ENCODE measurements at places on chromosomes 6 and 20.

GRCh38 chr20:62294516-62294915, 8.3 kb upstream of the ADRM1 start:
- no peaks in the 10 kb centered on the region for H3K27me3 ChIP-seq
- no peak overlapping the region for H3K27ac ChIP-seq
- no peaks in the 10 kb centered on the region for H3K36me3 ChIP-seq
- H3K4me3 ChIP-seq, result no peak overlapping the region
- H3K4me1 ChIP-seq, result peaks cover 28% of the 10 kb centered on the region

GRCh38 chr20:31630187-31630790, 7.4 kb upstream of the COX4I2 start:
- H3K4me3 ChIP-seq, result no peak overlapping the region
- no peaks in the 10 kb centered on the region for H3K27me3 ChIP-seq
- no peaks in the 10 kb centered on the region for H3K36me3 ChIP-seq
- H3K4me1 ChIP-seq, result no peaks in the 10 kb centered on the region

DNA sequence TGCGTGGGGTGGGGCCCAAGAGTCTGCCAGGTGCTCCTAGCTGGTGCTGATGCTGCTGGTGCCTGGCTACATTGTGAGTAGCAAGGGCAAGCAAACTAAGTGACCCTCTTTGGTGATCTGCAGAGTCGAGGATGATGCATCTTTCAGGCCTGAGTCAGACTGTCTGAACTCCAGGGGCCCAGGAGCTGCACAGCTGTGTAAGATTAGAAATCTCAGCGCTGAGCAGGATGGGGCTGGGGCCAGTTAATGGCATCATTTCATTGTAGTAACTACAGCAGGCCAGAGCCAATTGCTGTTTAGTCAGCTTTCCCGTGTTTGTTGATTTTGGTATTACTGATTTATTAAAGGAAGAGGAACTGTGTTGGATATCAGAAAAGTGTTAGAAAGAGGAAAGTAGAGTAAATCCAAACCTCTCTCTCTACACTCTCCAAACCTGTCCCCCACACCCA, 365.2 kb downstream of the PAX1 start:
- no peaks in the 10 kb centered on the region for H3K4me1 ChIP-seq
- no peak overlapping the region for H3K4me3 ChIP-seq
- H3K27ac ChIP-seq, result no peak overlapping the region
- no peaks in the 10 kb centered on the region for H3K27me3 ChIP-seq
- no peak for DNase-seq

- no peaks in the 10 kb centered on the region for H3K4me1 ChIP-seq
- no peak overlapping the region for H3K4me3 ChIP-seq
- no peak overlapping the region for H3K27ac ChIP-seq
- no peaks in the 10 kb centered on the region for H3K27me3 ChIP-seq
Observed at GRCh38 chr6:124873066-124873410, 89.2 kb upstream of the RNF217 start.

GRCh38 chr20:14264869-14265268, 72.5 kb downstream of the FLRT3 start:
- no peaks in the 10 kb centered on the region for H3K4me1 ChIP-seq
- DNase-seq, result no peak
- H3K27me3 ChIP-seq, result no peaks in the 10 kb centered on the region

DNA sequence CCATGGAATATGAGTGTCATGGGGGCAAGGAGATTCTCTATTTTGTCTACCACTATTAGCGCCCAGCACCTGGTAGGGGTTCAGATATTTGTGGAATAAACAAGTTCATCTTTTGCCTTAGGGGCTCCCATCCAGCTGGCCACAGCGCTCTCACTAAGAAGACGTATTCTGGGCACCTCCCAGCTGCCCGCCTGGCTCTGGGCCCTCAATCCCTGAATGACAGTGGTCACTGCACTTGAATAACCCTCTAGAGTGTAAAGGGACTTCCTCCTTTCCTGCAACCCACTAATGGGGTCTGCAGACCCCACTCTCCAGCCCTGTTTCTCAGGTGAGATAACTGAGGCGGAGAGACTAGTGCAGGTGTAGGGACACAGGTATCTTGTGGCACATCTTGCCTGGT, 36.2 kb downstream of the SNX5 start:
- H3K27ac ChIP-seq, result no peak overlapping the region
- no peaks in the 10 kb centered on the region for H3K36me3 ChIP-seq
- H3K27me3 ChIP-seq, result no peaks in the 10 kb centered on the region
- no peak for DNase-seq

- H3K4me3 ChIP-seq, result no peak overlapping the region
- DNase-seq, result no peak
- no peak overlapping the region for H3K27ac ChIP-seq
- H3K27me3 ChIP-seq, result no peaks in the 10 kb centered on the region
- no peaks in the 10 kb centered on the region for H3K36me3 ChIP-seq
Observed at GRCh38 chr6:132481189-132481588, 31.7 kb downstream of the STX7 start.

DNA sequence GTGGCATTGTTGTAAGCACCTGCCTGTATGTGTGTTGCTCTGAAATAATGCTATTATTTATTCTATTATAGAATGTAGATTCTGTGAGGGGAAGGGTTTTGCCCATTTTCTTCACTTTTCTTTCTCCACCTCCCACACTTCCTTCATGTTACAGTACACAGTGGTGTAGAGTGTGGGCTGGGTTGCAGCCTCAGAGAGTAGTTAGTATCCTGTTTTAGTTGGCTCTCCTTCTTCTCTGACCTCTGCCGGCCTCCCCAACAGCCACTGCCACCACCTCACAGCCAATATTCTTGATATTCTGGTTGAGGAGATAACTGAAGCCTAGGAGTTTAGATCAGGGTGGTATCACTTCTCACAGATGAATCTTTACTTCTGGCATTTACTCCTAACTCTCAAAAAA, 143.4 kb downstream of the BCKDHB start:
- no peak overlapping the region for H3K4me3 ChIP-seq
- H3K36me3 ChIP-seq, result no peaks in the 10 kb centered on the region
- H3K27ac ChIP-seq, result no peak overlapping the region
- H3K4me1 ChIP-seq, result peaks cover 15% of the 10 kb centered on the region

GRCh38 chr6:95596021-95596420, 18.7 kb downstream of the MANEA start:
- no peaks in the 10 kb centered on the region for H3K4me1 ChIP-seq
- no peak overlapping the region for H3K4me3 ChIP-seq
- H3K27me3 ChIP-seq, result no peaks in the 10 kb centered on the region
- H3K36me3 ChIP-seq, result no peaks in the 10 kb centered on the region
- no peak overlapping the region for H3K27ac ChIP-seq

DNA sequence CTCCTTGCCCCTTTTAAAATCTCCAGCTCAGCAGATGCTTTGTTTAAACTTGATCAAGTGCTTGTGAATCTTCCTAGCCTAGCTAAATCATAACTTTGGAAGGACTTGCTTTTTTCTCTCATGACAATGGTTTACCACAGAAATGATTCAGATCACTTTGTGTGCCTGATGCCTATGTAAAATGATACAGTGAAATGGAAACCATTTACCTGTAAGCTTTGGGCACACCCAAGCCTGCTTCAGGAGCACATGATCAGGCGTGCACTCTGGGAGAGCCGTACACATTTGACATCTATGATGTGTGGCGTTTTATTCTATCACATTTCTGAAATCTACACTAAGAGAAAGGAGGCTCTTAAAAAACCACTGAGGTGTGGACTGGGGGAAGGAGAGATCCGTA, 41.1 kb downstream of the PTPN1 start:
- H3K36me3 ChIP-seq, result no peaks in the 10 kb centered on the region
- DNase-seq, result no peak
- peaks cover 7% of the 10 kb centered on the region for H3K4me1 ChIP-seq
- no peak overlapping the region for H3K4me3 ChIP-seq
- H3K27ac ChIP-seq, result no peak overlapping the region

DNA sequence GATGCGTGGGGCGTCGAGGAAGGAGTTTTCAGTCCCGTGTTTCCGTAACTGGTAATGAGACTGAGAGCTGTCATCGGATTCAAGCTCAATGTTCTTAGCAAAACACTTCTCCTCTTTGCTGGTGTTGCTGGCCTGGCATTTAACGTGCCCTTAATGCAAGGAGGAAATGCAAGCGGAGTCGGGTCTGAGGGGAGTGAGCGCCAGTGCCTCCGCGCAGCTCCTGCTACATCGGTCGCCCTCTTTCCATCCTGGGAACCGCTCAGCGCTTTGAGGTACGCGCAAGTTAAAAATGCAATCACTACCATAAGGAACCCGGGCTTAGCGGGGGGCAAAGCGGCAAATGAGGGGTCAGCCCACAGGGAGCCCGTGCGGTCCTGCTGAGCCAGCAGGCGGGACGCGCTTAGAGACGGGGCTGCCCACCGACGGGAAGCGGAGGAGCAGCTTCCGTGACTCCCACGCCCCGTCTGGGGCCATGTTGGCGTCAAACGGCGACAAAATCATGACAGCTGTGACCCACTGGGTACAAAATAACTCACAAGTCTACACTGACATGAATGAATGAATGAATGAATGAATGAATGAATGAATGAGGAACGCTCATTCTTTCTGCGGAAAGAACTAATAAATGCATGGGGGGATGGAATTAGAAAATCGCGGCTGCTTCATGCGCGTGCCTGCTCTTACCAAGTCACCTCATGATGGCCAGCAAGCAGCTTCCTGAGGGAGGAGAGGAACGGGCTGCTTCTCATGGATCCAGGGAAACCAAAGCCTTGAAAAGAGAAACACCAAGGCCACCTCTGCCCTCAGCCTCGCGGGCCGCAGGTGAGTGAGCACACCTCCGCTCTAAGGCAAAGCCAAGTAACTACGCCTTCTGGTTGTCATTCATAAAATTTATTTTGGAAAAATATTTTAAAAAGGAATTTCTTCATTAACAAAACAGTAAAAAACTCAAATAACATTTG, 9.3 kb downstream of the DLL1 start:
- H3K4me3 ChIP-seq, result peak overlapping the region; percentile 55
- DNase-seq, result no peak
- peaks cover 27% of the 10 kb centered on the region for H3K4me1 ChIP-seq
- H3K36me3 ChIP-seq, result no peaks in the 10 kb centered on the region
- no peak overlapping the region for H3K27ac ChIP-seq

DNA sequence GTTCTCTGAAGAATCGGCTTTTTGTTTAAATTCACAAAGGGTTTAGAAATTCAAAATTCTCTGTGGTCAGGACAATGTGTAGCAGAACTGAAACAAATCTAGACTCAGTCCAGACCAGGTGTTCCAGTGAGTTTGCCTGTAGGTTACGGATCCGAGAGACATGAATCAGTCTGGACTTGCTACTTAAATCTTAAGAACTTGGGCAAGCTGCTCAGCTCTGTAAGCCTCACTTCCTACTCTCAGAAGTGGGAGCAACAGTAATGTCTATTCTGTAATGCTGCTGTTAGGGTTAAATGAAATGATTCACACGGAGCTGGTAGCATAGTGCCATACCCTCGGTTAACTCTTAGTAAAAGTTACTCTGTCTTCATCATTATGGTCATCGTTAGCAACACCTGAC, 37.7 kb downstream of the HECA start:
- no peak for DNase-seq
- H3K4me1 ChIP-seq, result no peaks in the 10 kb centered on the region
- H3K27me3 ChIP-seq, result no peaks in the 10 kb centered on the region

- no peaks in the 10 kb centered on the region for H3K27me3 ChIP-seq
- no peak within 1 kb of the TSS for H3K27ac ChIP-seq
- H3K4me3 ChIP-seq, result no peak within 1 kb of the TSS
- no peaks in the 10 kb centered on the region for H3K36me3 ChIP-seq
Observed at GRCh38 chr6:41039060-41039998, at the start of gene UNC5CL. Gene UNC5CL, minus strand, starts transcription at chr6:41039221. Its CDS starts 4,147 bp downstream, at chr6:41035074.

DNA sequence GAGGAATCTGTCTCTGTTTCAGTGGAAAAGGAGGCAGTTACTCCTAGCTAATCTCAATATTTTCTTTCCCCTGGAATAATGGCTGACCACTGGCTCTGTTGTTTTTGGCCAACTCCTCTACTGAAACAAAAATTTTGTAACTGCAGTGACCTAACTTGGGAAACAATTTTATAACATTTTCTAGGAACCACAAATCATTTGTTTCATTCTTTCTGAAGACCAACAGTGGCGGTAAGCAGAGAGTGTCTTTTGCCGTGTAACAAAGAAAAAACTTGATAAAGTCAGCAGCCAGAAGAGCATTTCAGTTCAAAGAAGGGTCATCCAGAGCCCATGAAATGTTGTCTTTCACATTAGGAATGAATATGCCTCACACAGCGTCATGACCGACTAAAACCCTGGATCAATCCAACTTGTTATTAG, 11.8 kb upstream of the BFSP1 start:
- DNase-seq, result no peak
- H3K4me1 ChIP-seq, result no peaks in the 10 kb centered on the region
- H3K36me3 ChIP-seq, result no peaks in the 10 kb centered on the region
- no peak overlapping the region for H3K4me3 ChIP-seq

- no peak for DNase-seq
- H3K36me3 ChIP-seq, result no peaks in the 10 kb centered on the region
- no peaks in the 10 kb centered on the region for H3K27me3 ChIP-seq
- H3K4me1 ChIP-seq, result no peaks in the 10 kb centered on the region
Observed at GRCh38 chr6:107550241-107550840, 60.4 kb downstream of the SOBP start.

DNA sequence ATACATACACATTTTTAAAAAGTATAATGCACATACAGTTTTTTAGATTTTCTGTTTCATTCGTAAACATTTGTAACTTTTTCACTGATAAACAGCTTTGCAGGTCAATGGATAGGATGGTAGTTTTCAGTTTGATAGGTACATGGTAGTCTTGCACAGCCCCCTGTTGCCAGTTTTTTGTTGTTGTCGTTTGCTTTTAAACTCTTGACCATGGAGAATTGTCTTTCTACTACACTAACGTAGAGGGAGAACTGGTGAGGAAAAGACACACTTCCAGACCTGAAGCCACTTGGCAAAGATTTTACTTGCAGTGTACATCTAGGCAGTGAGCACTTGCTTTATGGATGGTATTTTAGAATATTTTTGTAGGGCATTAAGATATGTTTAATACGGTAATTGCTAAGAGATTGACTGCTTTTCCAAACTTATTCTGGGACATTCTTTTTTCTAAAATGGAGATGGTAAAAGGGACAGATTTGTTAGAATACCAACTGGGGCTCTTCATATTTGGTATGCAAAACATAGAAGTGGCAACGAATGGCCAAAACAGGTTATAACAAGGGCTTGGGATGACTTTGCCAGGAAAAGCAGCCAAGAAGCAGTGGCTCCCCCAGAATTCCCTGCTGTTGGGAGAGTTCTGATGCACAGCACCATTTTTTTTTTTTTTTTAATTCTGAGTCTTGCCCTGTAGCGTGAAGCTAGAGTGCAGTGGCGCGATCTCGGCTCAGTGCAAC, 1.5 kb downstream of the PYGB start:
- H3K27me3 ChIP-seq, result no peaks in the 10 kb centered on the region
- H3K4me3 ChIP-seq, result peak overlapping the region; percentile 89
- H3K4me1 ChIP-seq, result peaks cover 45% of the 10 kb centered on the region
- no peaks in the 10 kb centered on the region for H3K36me3 ChIP-seq

- no peaks in the 10 kb centered on the region for H3K36me3 ChIP-seq
- no peak overlapping the region for H3K27ac ChIP-seq
- H3K4me1 ChIP-seq, result peaks cover 5% of the 10 kb centered on the region
- DNase-seq, result no peak
- no peaks in the 10 kb centered on the region for H3K27me3 ChIP-seq
Observed at GRCh38 chr6:39835821-39836295, 43.7 kb downstream of the DAAM2 start.

- no peak for DNase-seq
- no peaks in the 10 kb centered on the region for H3K4me1 ChIP-seq
- no peak overlapping the region for H3K27ac ChIP-seq
- no peak overlapping the region for H3K4me3 ChIP-seq
Observed at GRCh38 chr20:9377007-9377406, 137.4 kb upstream of the LAMP5 start.
